ENCODE measurements at places on chromosomes 1 and 21. TPM values are rescaled to one million over a fixed set of nuclear protein-coding genes. Genes with fewer than 3 reads are reported as not detected.

Gene ELOA
- total RNA-seq, result 23.9 TPM

Gene MCOLN2
- not detected for total RNA-seq

Gene IFNLR1
- 0.45 TPM for total RNA-seq

Gene RIMS3
- 0.45 TPM for total RNA-seq

Gene LPAR3
- not detected for total RNA-seq

Gene NBL1
- total RNA-seq, result 63.2 TPM

Gene C1QC
- 107 TPM for total RNA-seq

Gene B3GALT2
- total RNA-seq, result 0.45 TPM

Gene MTF2
- 67.6 TPM for total RNA-seq

Gene BTBD8
- total RNA-seq, result 3.6 TPM

All from stomach (tissue), 19 donors.